Renal cortex interstitium (tissue), 15 donors: ENCODE measurements at places on chromosomes 13 and 19.
A peak's percentile ranks its signal among the peaks of the same experiment; 100 is the strongest.

DNA sequence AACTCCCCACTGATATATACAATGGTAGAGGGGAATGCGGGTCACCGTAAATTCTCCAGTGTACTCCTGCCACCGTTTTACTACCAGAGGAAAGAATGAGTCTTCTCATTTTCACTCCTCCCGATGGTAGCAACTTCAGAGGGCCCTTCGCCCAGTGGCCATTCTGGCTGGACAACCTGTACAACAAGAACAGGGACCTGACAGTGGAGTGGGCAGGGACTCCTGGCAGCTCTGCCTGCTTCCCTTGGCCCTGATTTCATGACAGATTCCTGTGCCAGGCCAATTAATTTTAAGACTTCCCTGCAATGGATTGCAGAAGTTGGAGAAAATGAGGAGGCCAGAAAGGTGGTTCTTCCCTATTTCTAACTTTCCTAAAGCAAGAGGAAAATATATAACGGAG, 148.9 kb downstream of the GPC6 start:
- DNase-seq, result no peak

GRCh38 chr19:32220951-32221350, 124.5 kb upstream of the ZNF507 start:
- no peak for DNase-seq

DNA sequence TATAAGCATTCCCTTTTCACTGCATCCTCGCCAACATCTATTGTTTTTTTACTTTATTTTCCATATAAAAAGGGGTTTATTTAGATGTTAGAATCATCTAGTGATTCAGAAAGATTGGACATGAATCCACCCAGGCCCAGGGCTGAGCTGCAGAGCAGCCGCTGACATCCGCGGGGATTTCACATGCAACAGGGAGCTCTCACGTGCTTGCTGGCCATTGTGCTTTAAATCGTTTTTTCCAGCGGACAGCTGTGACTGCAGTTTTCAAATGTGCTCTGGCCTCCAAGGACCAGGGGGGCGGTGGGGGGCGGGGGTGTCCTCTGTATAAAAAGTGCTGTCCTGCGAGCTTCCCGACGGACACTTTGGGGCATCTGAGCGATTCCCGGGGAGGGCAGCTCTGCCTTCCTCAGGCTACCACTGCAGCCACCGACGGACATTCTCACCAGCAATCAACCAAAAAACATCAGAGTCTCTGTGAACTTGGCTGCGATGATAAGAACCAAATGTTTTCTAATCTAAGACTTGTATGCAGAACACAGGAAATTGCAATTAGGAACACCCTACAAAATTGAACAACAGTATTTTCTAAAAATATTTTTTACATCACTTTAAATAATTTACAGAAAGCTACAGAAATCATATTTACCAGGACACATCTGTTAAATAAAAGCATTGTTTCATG, 12.6 kb downstream of the RB1 start:
- DNase-seq, result no peak

DNA sequence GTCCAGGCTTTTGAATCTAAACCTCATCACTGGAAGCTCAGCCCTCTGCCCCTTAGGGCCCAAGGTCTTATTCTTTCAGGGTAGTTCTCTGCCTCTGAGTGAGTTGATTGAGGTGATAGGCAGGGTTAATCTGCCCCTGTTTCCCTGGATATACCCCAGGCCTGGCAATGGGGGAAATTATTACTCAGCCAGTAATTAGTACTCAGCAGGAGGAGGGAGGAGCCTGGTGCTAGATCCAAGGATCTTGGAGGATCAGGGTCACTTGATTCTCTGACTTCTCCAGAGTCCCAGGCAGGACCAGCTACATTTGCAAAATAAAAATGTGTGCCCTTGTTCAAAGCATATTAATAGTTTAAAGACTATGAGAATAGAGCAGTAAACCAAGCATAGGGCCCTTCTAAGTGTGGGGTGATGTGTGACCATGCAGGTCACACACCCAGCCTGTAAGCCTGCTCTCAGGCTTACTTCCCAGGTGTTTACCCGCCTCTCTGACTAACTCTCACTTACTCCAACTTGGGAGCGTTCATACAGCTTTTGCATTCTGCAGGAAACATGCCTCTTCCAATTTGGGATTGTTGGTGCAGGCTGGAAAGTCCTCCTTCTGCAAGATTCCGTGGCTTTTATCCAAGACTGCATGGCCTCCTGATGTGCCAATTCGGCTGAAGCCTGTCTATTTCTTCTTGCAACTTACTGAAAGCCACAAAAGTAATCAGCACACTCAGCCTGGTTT, 7.9 kb upstream of the STK24 start:
- no peak for DNase-seq

DNA sequence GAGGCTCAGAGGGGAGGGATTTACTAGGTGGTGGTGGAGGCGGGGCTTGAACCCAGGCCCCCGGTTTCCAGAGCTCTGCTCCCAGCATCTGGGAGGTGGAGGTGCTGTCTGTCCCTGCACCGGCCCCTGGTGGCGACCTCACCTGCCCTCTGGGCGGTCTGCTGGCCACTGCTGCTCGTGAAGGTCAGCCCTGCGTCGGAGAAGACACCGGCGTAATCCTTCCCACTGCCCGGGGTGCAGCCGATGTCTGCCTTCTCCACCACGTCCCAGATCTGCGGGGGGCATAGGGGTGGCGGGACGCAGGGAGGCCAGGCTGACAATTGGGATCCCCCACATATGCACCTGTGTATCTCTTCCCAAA, 12.8 kb downstream of the C3 start:
- DNase-seq, result no peak

DNA sequence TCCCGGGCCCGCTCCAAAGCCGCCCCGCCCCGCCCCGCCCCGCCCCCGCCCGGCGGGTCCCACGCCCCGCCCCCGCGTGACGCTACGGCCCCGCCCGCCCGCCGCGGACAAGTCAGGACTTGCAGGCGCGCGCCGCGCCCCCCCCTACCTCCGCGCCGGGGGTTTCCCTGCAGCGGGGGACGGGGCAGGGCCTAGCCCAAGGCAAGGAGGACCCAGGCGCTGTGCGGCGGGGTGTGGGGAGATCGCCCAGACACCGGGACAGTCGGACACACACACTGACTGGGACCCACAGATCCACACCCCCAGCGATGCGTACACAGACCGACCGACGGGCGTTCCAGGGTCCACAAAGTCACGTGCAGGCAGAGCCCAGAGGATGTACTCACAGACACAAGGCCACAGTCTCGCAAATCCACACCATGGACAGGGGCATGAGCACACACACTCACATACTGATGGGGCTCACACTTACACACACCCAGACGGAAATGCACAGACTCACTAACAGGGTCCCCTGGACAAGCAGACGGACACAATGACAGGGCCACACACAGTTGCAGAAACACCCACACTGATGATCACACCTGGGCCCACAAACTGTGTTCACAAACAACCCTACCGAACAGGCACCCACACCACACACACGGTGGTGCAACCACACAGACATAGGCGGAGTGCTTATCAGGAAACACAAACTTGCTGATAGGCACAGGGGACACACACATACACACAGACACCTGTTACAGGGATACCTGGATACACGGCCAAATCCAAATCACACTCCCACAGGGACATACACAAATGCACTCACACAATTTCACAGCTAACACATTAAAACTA, 436 bp upstream of the BBC3 start:
- peak; percentile 64 for DNase-seq

DNA sequence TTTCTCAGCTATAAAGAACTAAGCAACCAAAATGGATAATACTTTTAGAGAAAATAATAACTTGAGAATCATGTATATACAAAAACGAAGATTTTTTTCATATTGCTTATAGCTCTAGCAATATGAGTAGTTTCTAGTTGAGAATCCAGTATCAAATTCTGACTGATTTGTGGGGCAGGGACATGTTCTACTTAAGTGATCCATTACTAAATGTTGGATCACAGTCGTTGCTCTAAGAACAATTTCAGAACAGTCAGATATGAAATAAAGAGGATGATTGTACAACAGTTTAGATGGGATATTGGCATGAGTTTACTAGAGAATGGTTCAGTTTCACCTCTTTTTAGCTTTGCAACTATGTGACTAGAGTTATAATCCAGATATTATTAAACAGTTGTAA, 39.9 kb downstream of the SOX21 start:
- no peak for DNase-seq

GRCh38 chr19:58033741-58034476, at the start of gene ZSCAN1:
ZSCAN1 (plus strand) TSS chr19:58034025; CDS start chr19:58037837, 3,812 bp downstream.
- peak; percentile 92 for DNase-seq

- no peak for DNase-seq
Measured at GRCh38 chr13:98751367-98751782, 1.1 kb downstream of the SLC15A1 start.

- no peak for DNase-seq
Measured at GRCh38 chr13:98921786-98922185, 56.1 kb downstream of the DOCK9 start.

DNA sequence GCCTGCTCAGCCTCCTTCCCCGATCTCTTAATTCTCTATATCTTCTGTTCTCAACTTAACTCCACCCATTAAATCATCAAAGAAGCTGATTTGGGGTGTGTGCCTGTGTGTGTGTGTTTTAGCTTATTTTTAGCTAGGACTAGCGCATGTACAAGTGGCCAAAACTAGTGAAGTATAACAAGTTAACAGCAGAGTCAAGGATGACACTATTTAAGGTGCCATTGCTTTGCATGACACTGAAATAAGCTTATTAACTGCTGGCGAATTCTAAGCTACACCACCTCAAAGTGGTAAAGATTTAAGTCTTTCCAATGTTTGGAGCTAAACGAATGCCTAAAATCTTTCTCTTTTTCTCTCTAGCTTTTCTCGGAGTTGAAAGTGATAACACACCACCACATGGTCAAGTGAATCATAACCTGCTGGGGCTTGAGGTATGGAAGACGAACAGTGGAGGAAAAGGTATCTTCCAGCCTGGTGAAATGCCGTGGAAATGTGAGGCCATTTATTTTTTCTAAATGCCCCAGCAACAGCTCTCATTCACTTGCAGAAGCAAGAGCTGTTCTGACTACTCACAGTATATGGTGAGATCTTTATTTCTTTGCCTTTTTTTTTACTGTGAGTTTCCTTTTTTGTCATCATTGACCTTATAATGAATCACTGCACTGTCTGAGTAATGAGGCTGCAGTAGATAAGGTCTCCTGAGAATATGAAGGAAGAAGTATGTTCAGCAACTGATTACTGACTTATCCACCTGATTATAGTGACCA, 570.3 kb downstream of the PCDH9 start:
- no peak for DNase-seq
